ENCODE measurements at places on chromosomes 2 and 18.

DNA sequence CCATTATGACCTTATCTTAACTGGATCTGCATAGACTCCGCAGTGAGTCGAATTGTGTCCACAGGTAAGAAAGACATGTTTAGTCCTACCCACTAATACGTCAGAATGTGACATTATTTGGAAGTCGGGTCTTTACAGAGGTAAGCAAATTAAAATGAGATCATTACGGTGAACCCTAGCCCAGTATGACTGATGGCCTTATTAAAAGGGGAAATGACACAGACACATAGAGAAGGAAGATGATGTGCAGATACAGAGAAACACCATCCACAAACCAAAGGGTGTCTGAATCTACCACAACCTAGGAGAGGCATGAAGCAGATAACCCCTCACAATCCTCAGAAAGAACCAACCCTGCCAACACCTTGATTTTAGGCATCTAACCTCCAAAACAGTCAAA is 135.6 kb downstream of the GALNT1 start:
- DNase-seq = no peak

DNA sequence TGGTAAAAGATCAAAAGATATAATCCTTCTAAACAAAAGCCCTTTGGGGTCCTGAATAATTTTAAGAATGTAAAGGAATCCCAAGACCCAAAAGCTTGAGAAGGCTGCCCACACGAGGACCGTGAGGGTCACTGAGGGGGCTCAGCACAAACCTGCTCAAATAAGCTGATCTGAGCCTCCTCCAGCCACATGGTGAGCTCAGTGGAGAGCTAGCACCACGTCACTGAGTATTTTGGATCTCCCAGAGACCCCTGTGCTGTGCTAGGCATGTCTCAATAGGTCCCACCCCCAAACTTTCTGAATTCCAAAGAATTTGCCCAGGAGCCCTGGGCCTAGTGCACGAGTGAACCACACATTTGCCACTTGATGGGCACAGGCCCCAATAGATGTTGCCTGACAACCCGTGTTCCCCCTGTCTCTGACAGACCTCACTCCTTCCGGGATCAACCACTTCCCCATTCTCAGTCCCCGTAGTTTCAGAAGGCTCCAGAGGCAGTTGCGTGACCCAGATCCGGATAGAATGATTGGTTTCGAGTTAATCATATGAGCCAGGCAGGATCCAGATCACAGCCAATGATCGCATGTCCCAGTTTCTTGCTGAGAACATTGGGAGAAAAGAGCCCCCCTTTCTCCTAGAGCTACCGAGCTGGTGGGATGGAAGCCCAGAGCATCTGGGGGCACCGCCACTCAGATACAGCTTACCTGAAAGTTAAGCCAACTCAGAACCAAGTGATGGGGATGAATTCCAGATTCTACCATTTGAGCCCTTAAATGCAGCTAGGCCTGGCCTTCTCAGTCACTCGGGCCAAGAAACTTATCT is 203.8 kb downstream of the TNS1 start:
- peak; percentile 76 for DNase-seq

- DNase-seq = no peak
Observed at GRCh38 chr2:37586663-37587317, 84.7 kb downstream of the CDC42EP3 start.

GRCh38 chr2:61175036-61175435 is 13.0 kb downstream of the C2orf74 start:
- DNase-seq = no peak

- no peak for DNase-seq
Observed at GRCh38 chr18:62723666-62724281, 8.4 kb downstream of the PHLPP1 start.

DNA sequence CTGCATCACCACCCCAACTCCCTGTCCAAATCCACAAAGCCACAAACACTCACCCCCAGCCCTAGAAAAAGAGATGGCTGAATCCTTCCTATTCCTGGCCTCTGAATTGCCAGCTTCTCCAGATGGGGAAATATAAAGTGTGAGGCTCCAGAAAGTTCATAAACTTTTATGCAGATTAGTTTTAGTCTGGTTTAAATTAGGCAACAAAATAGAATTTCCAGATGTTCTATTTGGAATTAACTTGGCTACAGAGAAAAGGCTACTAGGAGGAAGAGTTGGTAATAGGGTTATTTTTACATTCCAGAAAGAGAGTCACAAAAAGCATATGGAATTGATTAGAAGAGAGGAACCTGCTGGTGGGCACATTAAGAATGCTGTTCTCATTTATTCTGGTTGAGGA is 56.0 kb downstream of the EN1 start:
- no peak for DNase-seq

DNA sequence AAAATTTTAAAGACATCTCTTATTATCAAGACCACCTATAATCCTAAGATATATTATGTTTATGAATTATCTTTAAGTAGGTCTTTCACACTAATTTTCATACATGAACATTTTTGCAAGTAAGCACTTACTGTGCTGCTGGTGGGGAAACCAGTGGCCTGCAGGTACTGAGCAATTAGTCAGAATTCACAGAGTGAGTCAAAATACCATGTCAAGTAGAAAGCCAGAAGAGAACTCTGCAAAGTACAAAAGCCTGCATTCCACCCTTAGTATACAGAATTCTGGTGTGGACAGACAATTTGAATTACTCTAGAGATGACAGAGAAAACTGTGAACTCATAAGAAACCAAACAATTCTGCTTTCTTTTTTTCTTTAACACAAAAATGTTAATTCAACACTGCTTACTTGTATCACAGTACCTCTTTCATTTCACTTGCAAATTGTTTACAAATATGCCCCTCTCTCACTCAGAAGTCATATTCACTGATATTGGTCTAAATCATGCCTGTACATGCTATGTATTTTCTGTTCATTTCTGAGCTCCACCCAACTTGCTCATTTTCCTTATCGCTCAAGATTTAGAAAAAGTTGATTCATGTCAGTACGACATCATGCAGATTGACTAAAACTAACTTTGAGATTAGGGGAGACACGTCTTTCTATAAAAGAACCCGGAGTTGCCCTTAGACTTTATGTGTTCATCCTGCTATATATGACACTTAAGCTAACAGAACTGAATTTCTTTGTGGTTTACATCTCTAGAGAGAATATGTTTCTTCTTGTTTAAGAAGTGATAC is 182.9 kb downstream of the IKZF2 start:
- DNase-seq = no peak

- no peak for DNase-seq
Observed at GRCh38 chr2:118841828-118842461, 5.5 kb downstream of the EN1 start.

DNA sequence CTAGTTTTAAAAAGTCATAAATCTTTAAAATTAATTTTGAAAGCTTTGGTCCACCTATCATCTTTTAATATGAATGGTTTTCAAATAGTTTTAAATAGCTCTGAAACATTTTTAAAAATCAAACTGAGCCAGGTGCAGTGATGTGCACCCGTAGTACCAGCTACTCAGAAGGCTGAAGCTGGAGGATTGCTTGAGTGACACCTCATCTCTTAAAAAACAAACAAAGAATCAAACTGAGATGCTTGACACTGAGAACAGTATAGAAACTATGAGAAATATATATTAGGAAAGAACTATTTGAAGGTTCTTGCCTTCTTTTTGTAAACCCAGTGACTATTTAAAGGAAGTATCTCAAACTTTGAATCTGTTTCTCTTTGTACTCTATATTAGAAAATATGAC is 67.4 kb downstream of the BARD1 start:
- no peak for DNase-seq

- no peak for DNase-seq
Observed at GRCh38 chr18:63823516-63824219, 48.5 kb downstream of the SERPINB7 start.

- DNase-seq = no peak
Observed at GRCh38 chr2:237336131-237336530, 77.8 kb downstream of the COL6A3 start.

GRCh38 chr2:31406593-31407385 is 7.8 kb downstream of the XDH start:
- DNase-seq = no peak

- no peak for DNase-seq
Observed at GRCh38 chr18:62665188-62665587, 50.2 kb upstream of the PHLPP1 start.

DNA sequence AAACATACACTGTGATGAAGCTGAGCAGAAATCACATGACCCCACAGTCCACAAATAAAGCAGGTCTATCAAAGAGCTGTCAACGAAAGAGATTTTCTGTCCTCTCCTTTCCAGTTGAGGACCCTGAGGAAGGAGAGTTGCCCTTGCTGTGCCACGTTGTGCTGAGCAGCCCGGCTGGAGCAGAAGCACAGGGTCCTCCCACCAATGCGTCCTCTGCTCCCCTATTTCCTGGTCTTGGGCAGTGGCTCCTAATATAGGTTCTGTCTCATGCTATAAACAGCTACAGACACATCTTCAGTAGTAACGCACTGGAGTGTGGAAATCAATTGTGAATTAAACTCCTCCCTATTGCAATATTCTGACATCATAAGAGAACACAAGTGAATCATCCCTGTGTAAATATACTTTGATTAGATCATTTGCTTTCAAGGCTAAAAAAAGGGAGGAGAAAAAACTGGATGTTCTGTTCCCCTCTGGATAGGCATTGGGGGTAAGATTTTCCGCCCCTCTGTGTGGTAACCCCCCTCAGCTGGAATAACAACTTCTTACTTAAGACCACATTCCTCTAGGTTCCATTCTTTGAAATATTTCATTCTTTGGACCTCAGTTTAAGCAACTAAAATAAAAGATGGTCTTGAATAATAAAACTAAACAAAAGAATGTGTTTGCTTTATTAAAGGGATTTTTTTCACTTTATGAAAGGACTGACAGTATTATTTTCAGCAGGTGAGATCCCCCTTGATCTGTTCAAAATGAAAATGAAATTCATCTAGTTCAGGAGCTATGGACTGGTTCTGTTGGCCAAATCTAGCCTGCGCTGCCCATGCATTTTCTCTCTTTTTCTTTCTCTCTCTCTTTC is 8.3 kb upstream of the RHOB start:
- no peak for DNase-seq

- DNase-seq = no peak
Observed at GRCh38 chr2:107108556-107108955, 222.6 kb upstream of the ST6GAL2 start.

GRCh38 chr2:144631636-144632035 is 111.7 kb upstream of the ZEB2 start:
- DNase-seq = no peak

DNA sequence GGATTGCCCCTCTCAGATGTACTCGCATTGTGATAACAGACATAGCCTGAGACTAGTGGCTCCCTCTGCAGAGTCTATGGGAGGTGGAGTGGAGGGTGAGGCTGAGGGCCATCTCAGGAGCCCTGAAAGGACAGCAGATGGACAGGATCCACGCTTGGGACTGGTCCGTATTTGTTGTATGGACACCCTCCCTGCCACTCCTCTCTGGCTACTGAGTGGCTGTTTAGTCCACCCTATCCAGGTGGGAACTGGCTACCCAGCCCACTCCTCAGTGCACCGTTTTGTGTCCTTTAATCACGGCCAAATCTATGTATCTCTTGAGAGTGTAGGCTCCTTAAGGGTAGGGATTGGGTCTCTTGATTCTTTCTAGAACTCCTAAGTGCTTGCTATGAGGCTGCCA is 4.5 kb upstream of the GLI2 start:
- no peak for DNase-seq

- no peak for DNase-seq
Observed at GRCh38 chr18:58901783-58902182, 37.1 kb downstream of the ZNF532 start.

DNA sequence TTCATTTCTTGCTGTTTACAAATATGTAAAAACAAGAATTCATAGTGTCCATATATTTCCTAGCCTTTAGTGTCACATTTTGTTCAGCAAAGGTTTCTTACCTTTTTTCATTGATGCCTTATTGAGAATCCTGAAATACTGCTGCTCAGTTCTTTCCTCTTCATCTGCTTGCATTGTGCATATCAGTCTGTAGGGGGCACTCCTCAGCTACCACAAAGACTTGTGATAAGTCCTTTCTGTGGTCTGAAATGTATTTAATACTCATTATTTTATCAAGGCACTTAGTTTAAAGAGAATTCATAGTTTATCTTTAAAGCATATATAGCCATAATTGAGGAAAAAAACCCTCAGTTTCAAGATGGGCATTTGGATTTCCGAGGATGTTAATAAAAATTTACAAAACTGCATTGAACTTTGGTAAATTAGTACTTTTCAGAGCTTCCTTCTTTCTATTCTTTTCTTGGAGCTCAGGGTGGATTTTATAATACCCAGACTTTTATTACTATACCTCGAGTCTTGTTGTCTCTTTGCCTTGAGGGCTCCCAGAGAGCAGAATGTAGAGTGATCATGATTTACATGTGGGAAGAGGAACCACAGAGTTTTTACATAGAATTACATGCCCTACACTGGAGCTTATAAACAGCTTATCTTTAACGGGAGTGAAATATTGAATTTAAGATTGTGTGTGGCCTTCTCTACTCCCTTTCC is 570.1 kb downstream of the PLCL1 start:
- DNase-seq = no peak

GRCh38 chr2:139526781-139527180 is 746.6 kb upstream of the NXPH2 start:
- no peak for DNase-seq

DNA sequence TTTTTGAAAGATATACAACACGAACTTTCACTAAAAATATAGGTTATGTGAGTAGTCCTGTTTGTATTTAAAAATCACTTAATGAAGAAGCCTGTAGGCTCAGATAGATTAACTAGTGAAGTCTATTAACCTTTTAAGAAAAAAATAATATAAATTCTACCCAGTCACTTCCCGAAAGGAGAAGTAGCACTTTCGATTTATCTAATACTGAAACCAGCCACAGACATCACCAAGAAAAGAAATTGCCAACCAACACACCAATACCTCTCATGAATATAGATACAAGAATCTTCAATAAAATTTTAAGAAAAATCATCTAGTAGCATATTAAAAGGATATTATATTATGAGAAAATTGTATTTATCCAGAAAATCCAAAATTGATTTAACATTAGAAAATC is 160.5 kb downstream of the GALNT13 start:
- DNase-seq = no peak

DNA sequence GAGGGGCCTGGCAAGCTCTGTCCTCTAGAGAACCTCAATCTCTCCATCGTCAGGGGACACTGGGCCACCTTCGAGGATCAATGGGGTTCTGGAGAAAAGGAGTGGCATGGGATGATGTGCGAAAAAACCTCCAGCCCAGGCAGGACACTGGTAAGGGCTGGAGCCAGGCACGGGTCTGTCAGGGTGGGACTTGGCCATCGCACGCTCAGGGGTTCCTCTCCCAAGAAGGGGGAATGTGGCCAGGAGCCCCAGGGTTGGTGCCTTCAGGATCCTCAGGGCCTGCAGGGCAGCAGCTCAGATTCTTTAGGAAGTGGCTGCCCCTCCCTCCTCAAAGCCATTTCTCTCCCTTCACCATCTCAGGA is 46.8 kb upstream of the PLB1 start:
- no peak for DNase-seq

GRCh38 chr2:113158884-113159553 is 14.8 kb upstream of the PSD4 start:
- no peak for DNase-seq

- DNase-seq = no peak
Observed at GRCh38 chr18:23067236-23067635, 68.0 kb upstream of the CABLES1 start.

Measured in cardiac septum (tissue), 1 donor.